ENCODE measurements at places on chromosomes 11 and 22.

DNA sequence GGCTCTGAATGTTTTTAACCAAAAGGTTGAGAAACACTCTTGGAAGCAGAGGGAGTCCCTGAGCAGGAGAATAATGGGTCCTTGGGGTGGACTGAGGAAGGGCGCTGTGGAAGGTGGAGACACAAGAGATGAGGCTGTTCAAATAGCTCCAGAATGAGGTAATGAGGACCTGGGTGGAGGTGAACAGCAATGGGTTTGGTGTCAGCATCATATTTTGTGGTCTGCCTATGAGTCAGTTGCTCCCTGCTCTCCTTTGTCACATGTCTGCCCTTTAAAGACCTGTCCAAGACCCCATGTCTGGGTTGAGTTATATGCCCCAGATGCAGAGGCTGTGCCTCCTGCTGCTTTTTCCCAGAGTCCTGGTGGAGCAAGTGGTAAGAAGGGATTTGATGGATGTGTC is 113.6 kb downstream of the BARX2 start:
- no peak for DNase-seq

DNA sequence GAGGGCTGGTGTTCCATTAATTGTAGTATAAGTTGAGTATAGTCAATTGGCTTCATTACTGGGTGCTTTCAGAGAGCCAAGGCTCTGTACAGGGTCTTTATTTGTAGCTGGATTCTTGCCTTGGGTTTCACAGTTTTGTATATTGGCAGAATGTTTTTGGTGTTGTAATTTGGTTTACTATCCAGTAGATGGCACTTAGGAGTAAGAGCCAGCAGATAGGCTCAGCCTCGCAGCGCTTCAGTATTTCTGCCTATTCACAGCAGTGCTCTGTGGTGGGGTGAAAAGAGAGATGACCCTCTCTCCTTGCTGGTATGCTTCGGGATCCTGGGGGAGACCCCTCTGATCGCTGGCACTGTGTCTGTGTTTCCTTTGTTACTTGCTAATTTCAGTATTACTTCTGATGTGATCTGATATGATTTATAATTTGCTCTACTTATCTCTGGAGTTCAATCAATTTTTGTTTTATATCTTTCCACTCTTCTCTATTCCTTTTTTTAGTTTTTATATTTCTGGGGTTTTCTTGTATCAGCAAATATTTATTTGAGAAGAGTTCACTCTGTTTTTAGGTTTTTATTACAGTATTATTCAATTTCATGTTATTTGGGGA is 52.2 kb downstream of the ANO5 start:
- DNase-seq, result no peak

GRCh38 chr11:8221917-8222495 is 41.7 kb downstream of the LMO1 start:
- DNase-seq, result no peak

- no peak for DNase-seq
These were observed 37.5 kb upstream of the SYN3 start for GRCh38 chr22:33095661-33096060.

GRCh38 chr11:115548878-115549528 is 44.8 kb upstream of the CADM1 start:
- no peak for DNase-seq

GRCh38 chr11:93031386-93031785 is 61.9 kb downstream of the MTNR1B start:
- DNase-seq, result no peak

DNA sequence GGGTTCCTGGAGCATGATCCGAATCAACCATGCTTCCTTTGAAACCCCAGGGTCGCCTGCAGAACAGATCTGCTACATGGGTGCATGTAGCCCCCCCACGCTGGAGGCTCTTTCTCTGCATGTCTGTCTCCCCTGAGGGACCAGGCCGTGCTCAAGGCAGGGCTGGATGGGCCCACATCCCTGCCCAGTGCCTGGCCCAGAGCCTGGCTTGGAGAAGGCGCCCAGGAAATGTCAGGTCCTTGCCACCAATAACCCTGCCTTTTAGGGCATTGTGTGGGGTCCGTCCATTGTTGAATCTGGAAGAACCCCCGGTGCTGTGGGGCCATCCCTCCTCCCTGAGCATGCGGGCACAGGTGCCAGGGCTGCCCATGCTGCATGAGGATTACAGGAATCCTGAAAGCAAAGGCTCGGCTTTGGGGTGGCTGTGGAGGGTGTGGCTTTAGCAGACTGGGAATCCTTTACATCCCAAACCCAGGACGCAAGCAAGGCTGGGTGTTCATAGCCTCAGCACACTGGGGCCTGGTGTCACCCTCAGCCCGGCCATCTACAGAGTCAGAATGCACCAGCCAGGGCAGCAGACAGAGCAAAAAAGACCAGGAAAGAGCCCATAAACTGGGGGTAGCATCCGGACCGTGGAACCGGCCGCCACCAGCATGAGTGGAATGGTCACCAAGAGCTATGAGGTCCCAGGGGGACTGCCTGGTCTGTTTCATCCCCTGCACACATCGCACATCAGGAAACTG is 48.2 kb downstream of the RTL6 start:
- DNase-seq, result no peak

DNA sequence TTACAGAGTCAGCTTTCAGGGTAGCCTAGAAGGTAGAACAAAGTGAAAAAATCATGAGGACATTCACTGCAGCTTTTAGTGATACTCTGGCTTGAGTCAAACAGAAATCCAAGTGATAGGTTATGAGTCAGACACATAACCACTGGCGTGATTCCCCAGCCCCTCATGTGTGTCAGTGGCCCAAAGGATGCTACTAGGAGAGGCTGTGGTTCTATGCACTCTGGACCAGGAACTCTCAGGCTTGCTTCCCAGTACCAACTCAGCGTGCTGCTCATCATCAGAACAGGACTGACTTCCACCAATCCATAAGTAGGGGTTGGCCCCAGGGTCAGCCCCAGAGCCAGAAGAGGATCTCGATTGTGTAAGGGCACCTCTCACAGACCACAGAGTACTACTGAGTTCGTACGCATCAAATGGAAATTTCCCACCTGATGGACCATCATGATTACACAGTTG is 116.8 kb downstream of the MED15 start:
- DNase-seq, result no peak

- DNase-seq, result no peak
These were observed 194.9 kb downstream of the SWAP70 start for GRCh38 chr11:9858822-9859221.

- DNase-seq, result no peak
These were observed 93.4 kb downstream of the NTM start for GRCh38 chr11:131463649-131464425.

DNA sequence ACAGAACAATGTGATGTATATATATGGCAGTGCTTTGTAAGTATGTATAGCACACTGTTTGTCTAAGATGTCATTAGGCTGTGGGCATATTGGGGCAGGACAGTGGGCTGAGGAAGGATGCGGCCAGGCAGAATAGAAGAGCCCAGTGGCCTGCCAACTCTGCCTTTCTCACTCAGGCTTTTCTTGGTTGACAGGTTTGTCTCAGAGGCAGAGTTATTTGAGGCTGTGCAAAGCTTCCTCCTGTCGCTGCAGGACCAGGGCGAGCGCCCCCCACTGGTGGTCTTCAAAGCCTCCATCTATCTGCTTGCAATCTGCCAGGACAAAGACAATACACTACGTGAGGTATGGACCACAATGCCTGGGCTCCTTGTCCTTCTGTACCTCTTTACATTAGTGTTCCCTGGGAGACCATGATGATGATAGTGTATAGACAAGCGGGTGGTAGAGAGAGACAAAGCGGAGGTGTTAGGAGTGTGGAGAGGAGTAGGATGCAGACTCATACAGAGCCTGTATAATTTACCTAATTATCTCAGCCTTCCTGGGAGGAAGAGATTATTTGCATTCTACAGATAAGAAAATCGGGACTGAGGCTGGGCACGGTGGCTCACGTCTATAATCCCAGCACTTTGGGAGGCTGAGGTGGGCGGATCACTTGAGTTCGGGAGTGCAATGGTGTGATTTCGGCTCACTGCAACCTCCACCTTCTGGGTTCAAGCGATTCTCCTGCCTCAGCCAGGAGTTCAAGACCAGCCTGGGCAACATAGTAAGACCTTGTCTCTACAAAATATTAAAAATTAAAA is 37.3 kb upstream of the CCDC134 start:
- DNase-seq, result no peak

DNA sequence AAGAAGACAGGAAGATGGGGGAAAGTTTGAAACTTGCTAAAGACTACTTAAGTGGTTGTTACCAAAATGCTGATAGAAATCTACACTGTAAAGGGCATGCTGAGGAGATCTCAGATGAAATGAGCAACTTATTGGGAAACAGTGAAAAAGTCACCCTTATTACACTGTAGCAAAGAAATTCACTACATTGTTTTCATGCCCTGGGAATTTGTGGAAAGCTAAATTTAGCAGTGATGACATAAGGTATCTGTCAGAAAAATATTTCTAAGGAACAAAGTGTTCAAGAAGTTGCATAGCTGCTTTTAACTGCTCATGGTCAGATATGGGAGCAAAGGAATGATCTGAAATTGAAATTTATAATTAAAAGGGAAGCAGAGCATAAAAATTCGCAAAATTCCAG is 702.4 kb upstream of the LRRC4C start:
- no peak for DNase-seq

DNA sequence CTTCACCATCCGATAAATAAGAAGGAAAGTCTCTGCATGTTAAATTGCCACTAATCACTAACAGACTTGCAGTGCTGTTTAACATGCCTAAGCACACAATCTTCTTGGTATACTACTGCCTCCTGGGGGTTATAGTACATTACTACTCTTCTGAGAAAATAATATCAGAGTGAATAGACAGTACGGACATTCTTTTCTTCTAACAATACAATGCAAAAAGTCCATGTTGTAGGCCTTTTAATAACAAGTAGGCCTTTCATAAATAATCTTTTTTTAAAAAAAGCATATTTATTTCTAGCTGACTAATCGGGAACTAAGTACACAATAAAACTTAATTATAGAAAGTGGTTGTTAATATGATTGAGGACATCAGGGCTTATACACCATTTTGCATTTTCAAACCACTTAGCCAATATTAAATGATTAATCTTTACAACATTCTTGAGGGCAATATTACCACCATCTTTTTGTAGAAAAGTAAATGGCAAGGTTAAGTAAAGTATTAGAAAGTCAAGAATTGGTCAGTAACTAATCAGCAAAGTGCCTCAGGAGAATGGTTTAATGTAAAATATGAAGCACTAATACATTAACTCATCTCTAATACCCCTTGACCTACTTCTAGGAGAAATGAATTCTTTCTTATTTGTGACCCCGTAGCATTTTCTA is 84.7 kb downstream of the TTC28 start:
- no peak for DNase-seq

GRCh38 chr11:75673977-75674582 is 5.2 kb upstream of the MAP6 start:
- DNase-seq, result no peak

DNA sequence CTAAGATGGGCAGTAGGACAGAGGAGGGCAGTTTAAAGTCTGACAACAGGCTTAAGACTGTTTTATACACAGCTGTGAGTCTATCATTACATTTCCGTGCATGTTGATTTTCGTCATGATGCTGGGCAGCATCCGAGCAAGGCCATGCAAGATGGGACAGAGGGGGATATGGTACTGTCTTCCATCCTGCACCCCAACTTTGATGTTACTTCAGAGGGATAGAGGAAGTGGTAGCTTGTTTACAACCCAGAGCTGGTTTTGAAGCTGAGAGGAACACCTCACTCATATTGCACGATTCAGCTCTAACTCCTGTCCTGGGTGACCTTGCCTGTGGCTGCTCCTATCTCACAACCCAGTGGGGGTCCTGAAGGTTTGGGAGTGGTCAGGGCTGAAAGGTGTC is 3.0 kb upstream of the SORL1 start:
- DNase-seq, result no peak

- DNase-seq, result no peak
These were observed 47.1 kb upstream of the CTSC start for GRCh38 chr11:88384669-88385005.

DNA sequence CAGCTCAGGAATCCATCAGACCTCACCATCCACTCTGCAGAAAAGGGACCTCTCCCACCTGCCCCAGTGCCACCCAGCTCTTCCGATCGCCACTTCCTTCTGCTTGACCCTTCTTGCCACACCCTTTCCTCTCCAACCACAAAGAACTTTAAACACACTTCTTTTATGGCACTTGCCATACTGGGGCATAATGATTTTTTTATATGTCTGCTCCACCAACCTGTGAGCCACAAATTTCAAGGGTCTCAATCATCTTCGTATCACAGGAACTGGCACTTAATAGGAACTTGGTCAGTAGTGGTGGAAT is 11.7 kb upstream of the MYH9 start:
- DNase-seq, result no peak

GRCh38 chr11:17410606-17411379 is 22.3 kb upstream of the KCNJ11 start:
- no peak for DNase-seq

GRCh38 chr11:70381350-70381749 is 17.0 kb upstream of the CTTN start:
- DNase-seq, result no peak

- peak; percentile 17 for DNase-seq
These were observed 679 bp downstream of the TUG1 start for GRCh38 chr22:30969532-30970355.

GRCh38 chr22:41899992-41900651 is 14.8 kb downstream of the SHISA8 start:
- no peak for DNase-seq

DNA sequence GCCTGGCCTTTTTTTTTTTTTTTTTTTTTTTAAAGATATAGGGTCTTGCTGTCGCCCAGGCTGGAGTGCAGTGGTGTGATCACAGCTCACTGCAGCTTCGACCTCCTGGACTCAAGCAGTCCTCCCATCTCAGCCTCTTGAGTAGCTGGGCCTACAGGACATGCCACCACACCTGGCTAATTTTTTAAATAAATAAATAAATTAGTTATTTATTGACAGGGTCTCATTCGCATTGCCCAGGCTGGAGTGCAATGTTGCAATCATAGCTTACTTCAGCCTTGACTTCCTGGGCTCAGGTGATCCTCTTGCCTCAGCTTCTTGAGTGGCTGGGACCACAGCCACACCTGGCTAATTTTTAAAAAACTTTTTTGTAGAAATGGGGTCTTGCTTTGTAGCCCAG is 10.5 kb downstream of the AP2A2 start:
- no peak for DNase-seq

- no peak for DNase-seq
These were observed 1124.6 kb downstream of the JRKL start for GRCh38 chr11:97514446-97514845.

GRCh38 chr11:70445605-70446004 is 47.3 kb downstream of the CTTN start:
- no peak for DNase-seq

Measured in stimulated activated CD8-positive, alpha-beta memory T cell treated with anti-CD3 and anti-CD28 coated beads, Interleukin-15, amount 100 ng/mL, for 4 hours (primary cell).